ENCODE measurements at places on chromosomes 2 and 18.

DNA sequence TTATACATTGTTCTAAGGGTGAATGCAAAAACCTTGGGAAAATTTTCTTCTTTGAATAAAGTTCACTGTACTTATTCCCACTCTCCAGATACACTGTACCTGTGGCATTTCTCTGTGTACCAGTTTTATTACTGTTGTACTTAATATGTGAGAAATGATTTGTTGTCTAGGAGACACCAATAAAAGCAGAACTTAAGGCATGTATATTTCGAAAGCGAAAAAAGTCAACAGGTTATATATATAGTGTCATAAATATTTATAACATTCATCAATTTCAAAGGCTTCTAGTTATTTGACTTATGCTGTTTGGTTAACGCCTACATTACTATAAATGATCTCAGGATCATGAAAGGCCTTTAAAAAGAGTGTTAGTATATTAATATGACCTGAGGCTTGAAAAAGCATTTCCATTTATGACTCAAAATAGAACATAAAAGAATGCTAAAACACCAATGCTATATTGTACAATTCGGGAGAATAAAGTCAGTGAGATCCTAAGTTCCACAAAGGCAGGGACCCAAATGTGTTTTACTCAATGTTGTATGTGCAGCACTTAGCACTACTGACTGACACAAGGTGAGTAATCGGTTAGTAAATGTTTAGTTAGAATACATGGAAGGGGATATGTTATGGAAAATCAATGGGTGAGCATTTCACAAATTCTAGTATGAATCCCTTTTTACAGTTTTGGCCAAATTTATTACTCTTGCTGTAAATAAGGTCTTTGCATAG lies 32.2 kb upstream of the HNRNPA3 start:
- no peak for DNase-seq

DNA sequence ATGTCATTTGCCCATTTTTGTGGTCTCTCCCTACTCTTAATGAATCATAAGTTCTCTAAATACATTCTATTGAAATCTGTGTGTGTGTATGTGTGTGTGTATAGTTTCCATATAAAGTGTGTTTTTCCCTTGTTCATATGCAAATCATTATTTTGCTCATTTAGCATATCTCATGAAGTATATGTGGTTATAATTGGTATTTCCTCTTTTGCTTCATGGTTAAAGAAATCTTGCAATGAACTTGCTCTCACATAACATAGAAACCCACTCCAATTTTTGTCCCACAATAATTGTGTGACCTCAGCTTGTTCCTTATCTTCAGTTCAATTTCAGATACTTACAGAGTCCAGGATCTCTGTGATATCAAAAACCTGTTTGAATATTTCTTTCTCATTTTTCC lies 1.2 kb downstream of the CPO start:
- no peak for DNase-seq

DNA sequence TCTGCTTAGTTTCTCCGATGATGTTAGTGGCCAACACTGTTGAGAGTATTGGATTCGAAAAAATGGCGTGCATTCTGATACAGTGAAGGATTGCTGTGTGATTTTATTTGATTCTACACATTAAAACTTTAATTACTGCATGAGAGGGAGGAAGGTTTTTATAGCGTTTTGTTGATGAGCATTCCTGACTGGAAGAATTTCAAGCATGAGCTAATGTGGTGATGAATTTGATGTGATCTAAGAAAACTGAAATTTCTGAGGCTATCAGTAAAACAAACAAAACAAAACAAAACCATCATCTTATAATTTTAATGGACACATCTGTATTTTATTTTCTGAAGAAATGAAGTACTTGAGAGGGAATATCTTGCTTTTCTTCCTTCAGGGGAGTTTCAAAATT lies 59.6 kb downstream of the ITGB6 start:
- no peak for DNase-seq

DNA sequence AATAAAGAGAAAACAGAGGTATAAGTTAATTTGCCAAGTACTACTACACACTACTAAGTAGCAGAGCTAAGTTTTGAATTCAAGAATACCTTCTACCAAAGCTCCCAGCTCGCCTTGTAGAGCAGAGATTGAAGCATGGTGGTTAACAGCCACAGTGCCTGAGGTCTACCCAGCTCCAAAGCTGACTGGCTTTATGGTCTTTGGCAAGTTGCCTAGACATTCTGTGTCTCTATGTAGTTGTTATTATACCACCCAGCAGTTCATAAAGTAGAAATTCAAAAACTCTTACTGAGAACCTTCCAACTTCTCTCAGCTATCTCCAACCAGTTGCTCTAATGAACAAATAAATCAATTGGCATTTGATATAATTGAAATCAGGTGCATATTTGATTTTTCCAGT lies 87.8 kb downstream of the PDE11A start:
- DNase-seq, result no peak

- no peak for DNase-seq
These were observed 274.7 kb downstream of the TWIST2 start for GRCh38 chr2:239122421-239123110.

DNA sequence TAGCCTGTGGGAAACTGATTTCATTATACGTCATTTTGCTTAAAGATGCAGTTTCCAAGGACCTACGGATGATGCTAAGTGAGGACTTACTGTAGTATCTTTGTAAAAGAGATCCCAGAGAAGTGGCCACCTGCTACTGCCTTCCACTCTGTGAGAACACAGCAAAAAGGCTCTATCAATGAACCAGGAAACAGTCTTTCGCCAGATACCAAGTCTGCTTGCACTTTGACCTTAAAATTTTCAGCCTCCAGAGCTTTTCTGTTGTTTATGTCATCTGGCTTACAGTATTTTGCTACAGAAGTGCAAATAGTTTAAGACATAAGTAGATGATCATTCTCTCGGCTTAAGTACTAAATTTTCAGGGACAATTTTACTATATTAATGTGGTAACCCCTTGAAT lies 847.9 kb upstream of the CHAC2 start:
- DNase-seq, result no peak

- no peak for DNase-seq
These were observed 1.4 kb upstream of the FAM168B start for GRCh38 chr2:131094463-131095281.

GRCh38 chr2:27569398-27569797 lies 13.4 kb upstream of the ZNF512 start:
- no peak for DNase-seq

- DNase-seq, result no peak
These were observed 123.4 kb downstream of the FAM124B start for GRCh38 chr2:224278531-224278930.

DNA sequence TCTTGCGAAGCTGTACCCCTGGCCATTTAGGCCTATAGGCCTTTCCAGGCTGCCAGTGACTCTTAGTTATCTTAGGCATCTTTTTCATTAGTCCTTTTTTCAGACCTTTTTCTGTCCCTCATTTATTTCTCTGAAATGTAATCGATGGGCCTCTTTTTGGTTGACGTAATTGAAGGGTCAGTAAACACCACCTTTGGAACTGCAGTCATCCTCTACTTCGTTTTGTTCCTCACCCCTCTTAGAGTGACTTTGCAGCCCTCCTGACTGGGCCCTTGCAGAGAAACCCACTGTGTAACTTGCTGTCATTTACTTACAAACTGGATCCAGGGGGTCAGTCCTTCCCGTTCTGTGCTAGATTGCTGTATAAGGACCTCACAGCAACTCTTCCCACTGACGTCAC lies 23.2 kb downstream of the CENPO start:
- no peak for DNase-seq

- DNase-seq, result no peak
These were observed 5.8 kb downstream of the DLX1 start for GRCh38 chr2:172091000-172091641.

DNA sequence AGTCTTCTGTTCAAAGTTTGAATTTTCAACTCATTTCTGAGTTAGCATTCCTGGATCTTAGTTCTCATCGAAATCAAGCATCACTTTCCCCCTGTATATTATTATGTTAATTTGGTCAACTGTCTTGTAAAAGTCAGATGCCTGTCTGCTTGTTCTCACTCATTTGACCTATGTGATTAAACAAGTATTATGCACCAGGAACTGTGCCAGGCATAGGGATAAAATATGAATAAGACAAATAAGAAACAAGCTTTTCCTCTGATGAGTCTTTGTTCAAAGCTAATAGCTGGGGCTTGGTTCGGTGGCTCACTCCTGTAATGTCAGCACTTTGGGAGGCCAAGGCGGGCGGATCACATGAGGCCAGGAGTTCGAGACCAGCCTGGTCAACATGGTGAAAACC lies 19.7 kb upstream of the EMILIN2 start:
- DNase-seq, result no peak

GRCh38 chr2:196274387-196274809 lies 103.0 kb upstream of the STK17B start:
- DNase-seq, result no peak

GRCh38 chr2:117931978-117932377 lies 81.9 kb downstream of the CCDC93 start:
- no peak for DNase-seq

GRCh38 chr2:126752876-126753275 lies 96.9 kb downstream of the GYPC start:
- no peak for DNase-seq

- no peak for DNase-seq
These were observed 62.1 kb upstream of the XDH start for GRCh38 chr2:31476511-31477180.

DNA sequence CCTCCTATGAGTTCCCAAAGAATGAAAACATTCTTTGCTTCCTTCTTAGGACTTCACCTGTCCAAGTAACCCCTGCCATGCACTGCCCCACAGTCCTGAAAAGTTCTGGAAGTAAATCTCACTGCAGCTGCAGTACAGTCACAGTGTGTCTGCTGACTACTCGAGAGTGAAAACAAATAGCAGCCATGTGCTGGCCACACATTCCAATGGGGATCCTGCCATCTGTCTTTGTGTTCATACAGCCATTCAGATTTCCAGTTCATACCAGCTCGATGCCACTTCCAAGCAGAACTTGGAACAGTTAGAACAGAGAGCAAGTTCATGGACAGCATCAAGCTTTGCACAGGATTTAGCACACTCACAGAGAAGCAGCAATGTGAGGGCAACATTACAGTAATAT lies 629.9 kb upstream of the ACVR2A start:
- DNase-seq, result no peak

GRCh38 chr18:47209171-47209570 lies 33.0 kb upstream of the IER3IP1 start:
- DNase-seq, result no peak

Measured in hippocampal formation (tissue), 2 donors.